ENCODE measurements at places on chromosomes 5 and 9. TPM values are rescaled to one million over a fixed set of nuclear protein-coding genes. Genes with fewer than 3 reads are reported as not detected.
A peak's percentile ranks its signal among the peaks of the same experiment; 100 is the strongest.

AFAP1L1 gene
- 19.0 TPM for total RNA-seq

TAF11L5 gene
- total RNA-seq: not detected

DNA sequence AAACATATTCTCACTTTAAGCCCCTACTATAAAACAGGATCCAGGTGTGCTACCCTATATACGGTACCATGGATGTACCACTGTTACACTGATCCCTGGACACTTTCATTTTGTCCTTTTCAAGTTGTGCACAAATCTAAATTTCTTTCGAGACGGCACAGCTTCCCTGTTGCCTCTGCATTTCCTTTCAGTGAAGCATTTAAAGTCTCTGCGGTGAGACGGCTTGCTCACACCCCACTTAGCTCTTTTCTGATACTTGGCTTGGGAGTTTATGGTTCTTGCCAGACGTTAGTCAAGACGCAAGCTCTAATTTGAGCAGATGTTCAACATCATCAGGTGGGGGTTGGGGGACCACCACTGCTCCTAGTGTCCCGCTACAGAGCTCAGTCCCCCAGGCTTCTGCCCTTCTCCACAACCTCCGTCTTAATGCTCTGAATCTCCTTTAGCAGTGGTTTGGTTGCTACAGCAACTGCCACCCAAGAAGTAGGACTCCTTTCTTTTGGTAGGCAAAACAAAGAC, 15.8 kb downstream of the F2RL2 start:
- DNase-seq: no peak

DNA sequence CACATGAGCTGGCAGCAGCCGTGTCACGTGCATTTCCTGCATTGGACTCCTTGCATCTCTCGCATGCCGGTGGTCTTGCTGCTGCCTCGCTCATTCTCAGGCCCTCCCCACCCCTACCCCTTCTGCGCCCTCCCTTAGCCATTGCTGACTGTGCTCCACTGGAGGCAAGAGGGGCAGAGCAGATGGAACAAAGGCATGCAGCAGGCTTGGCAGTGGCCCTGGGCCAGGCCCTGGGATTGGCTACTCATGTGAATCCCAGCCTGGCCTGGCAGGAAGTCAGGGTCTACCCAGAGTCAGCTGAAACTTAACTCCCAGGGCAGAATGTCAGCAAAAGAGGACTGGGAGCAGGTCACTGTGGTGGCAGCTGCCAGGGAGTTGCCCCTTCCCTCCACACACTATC, 62.3 kb downstream of the TSTD2 start:
- DNase-seq: no peak

DNA sequence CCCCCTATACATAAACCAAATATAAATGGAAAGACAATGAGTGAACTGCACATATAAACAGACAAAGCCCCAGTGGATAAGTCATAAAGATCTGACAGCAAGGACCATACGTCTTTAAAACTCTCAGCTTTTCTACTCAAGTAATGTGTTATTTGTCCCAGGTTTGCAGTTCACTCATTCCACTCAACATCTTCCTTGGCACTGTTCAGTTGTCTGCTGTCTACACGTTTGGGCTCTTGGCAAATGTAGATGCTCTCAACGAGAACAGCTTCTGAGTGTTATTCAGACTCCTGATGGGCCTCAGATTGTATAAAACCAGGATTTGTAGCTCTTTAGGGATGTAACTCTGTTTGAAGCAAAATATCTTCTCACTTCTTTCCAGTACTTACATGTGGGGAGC, 198.2 kb upstream of the SEMA6A start:
- no peak for DNase-seq

DNA sequence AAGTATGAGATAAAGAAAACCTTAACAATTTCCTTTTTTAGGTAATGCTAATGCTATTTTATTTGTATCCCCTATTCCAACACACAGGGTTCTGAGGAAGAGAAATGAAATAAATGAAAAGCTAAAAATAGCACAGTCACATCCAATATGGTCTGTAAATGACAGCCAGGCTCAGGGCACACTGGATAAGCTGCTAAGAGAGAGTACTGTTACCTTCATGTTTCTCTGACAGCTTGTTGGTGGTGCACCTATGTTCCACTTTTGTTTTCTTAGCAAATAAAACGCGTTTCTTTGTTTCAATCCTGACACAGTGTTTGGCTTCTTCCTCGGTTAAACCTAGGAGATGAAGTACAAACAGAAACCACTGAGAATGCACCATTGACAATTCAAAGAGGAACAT, 41.3 kb downstream of the C6 start:
- DNase-seq: no peak

- no peak for DNase-seq
Measured at GRCh38 chr5:6702633-6703032, 10.6 kb upstream of the TENT4A start.

- no peak for DNase-seq
Measured at GRCh38 chr5:111847052-111847925, 90.3 kb upstream of the NREP start.

C9 gene
- not detected for total RNA-seq

GRCh38 chr9:29556317-29556716, 1983.0 kb upstream of the C9orf72 start:
- peak; percentile 86 for DNase-seq

DNA sequence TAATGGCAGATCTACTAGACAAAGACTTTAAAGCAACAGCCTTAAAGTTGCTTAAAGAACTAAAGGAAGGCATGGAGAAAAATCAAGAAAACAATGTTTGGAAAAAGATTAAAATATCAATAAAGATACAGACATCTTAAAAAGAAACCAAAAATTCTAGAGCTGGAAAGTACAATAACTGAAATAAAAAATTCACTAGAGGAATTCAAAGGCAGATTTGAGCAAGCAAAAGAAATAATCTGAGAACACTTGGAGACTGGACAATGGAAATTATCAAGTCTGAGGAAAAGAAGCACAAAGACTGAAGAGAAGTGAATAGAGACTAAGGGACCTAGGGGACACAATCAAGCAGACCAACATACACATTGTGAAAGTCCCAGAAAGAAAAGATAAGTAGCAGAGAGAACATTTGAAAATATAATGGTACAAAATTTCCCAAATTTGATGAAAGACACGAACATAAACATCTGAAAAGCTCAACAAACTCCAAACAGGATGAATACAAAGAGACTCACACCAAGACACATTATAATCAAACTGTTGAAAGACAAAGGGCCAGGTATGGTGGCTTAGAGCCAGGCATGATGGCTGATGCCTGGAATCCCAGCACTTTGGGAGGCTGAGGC, 26.3 kb downstream of the SIL1 start:
- DNase-seq: no peak

PNPLA7 gene
- 1.3 TPM for total RNA-seq

FUT7 gene
- not detected for total RNA-seq

GRCh38 chr9:92476962-92477361, 5.3 kb downstream of the ASPN start:
- DNase-seq: no peak

- DNase-seq: no peak
Measured at GRCh38 chr9:64061013-64061627, 1223.9 kb downstream of the FOXD4L5 start.

TRMT10B gene
- 2.7 TPM for total RNA-seq

GRCh38 chr5:143922718-143923117, 110.8 kb downstream of the HMHB1 start:
- DNase-seq: peak; percentile 50

MARCOL gene
- total RNA-seq: not detected

SLC34A3 gene
- total RNA-seq: not detected

GRCh38 chr9:123346026-123346425, 10.0 kb upstream of the CRB2 start:
- DNase-seq: no peak

PURA gene
- 11.0 TPM for total RNA-seq

ARHGEF39 gene
- total RNA-seq: 0.33 TPM

GRCh38 chr5:120769312-120769872, 305.3 kb downstream of the PRR16 start:
- no peak for DNase-seq

GTF2H2 gene
- 12.5 TPM for total RNA-seq

RFK gene
- 18.2 TPM for total RNA-seq

DNA sequence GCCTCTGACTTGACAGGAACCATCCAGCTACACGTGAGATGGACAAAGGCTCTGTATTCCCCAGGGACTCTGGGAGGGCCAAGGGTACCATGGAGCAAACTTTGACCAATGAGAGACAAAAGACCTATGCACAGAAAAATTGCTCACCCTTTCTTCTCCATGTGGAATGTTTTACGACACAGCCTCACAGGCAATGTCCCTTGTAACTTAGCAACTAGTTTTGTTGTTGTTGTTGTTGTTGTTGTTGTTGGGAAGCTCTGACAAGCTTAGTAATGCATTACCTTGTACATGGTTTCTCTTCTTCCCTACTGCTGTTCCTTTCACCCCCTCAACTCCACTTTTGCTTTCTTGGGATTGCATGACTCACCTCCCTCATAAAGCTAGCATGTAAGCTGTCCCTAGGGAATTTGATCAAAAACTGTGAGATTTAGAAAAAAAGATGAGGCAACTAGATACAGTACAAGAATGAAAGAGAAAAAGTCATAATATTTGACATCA, 550.9 kb downstream of the RAB3C start:
- peak; percentile 37 for DNase-seq

ACSL6 gene
- total RNA-seq: 0.33 TPM

TNPO1 gene
- 179 TPM for total RNA-seq

Measured in mammary epithelial cell (primary cell).